ENCODE measurements at places on chromosomes 5 and 9.

- DNase-seq: no peak
Measured at GRCh38 chr5:124919747-124920525, 173.5 kb upstream of the ZNF608 start.

GRCh38 chr5:172959824-172960799, 888 bp downstream of the RPL26L1 start:
- no peak for DNase-seq

GRCh38 chr9:136051837-136052471, 43.1 kb downstream of the NACC2 start:
- DNase-seq: no peak

- DNase-seq: no peak
Measured at GRCh38 chr5:95664204-95664786, 17.7 kb downstream of the RFESD start.

DNA sequence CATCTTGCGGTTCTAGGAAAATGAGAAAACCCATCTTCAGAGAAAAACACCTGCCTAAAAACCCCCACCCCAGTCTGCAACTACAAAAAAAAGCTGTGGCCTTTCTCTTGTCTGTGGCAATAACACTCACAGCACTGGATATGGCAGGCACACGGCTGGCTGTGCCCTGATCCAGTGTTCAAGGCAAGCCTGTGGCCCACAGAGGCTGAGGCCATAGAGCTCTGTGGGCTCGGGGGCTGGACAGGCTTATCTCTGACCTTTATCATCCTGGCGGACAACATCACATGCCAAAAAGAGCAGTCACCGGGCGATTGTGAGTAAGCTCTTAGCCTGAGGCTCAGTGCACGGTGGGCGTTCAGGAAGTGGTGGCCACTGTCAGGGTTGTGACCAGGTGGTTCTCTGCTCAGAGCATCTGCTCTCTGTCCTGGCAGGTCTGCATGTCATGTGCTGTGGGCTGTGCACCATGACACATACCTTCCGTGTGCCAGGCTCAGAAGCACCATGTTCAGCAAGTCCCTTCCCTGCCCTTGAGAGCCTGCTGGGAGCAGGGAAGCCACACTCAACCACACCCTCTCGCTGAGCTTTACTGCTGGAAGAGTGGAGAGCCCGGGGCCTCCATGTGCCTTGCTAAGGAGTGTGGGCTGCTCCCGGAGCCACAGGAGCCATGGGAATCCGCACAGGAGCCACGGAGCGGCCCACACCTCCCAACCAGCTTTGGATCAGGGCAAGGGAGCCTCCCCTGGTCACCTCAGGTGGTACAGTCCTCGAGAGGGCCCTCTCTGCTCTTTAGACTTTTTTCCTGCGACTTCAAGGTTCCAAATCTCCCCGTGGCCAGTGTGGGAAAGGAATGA, 34.6 kb upstream of the WDR38 start:
- DNase-seq: no peak

GRCh38 chr9:131534721-131535237, 3.7 kb upstream of the UCK1 start:
- no peak for DNase-seq

DNA sequence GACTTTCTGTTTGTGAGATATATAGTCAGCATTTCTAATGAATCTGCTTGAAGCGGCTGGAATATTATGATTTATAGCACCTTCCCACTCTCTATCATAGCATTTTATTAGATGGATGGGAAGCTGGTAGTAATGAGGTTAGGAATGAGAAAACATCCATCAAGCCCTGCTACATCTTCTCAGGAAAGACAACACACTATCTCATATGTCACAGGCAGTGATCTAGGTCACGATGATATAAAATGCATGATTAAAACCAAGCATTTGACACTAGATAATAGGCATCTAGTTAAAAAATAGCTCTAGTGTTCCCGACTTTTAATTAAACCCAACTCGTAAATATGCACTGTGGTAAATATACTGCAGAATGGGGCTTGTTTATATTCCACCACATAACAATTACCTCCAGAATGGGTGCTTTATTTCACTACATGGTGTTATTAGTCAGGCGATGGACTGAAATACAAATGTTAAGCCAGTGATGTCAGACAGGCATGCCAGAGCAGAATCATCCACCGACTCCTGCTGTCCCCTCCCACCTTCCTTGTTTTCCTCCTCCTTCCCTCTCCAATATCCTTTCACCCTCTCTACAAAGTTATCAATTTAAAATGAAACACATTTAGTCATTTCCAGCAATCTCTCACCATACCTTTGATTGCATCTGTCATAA, 286.8 kb downstream of the SPATA31D1 start:
- DNase-seq: no peak

- DNase-seq: no peak
Measured at GRCh38 chr5:83899326-83899970, 178.8 kb upstream of the HAPLN1 start.

DNA sequence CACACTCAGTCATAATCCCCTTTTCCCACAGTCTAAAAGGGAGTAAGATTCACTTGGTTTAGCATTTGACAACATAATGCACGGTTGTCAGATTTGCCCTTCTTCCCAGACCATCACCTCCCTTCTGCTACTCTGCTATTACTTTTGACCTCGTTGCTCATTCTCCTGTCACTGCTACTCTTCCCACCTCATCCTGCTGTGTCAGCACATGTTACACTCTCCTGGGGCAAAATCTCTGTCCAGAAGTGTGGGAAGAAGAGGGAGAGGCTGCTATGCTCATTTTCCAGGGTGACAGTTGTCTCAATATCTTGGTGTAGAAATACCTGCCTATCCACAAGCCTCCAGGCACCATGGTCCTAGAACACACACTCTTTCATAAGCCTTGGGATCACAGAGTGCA, 449.9 kb upstream of the PIK3R1 start:
- no peak for DNase-seq

DNA sequence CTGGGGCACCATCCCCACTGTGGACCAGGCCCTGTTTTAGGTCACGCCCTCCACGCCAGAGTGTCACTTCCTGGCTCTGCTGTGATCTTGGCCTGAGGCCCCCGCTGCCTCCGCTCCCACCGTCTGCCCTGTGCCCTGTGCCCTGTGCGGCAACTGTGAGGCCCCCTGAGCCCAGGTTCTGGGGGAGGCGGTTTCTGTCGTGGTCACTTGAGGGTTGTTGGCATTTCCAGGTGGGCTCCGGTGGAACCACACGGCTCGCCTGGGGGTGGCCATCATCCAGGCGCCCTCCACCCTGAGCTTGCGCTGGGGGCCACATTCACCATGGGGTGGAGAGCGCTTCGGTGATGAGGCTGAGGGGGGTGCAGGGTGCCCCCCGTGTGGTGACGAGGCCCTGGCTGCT, 6.6 kb downstream of the DPP7 start:
- DNase-seq: no peak

- no peak for DNase-seq
Measured at GRCh38 chr5:52896534-52897237, 92.5 kb upstream of the ITGA2 start.

- DNase-seq: no peak
Measured at GRCh38 chr9:31325778-31326177, 1058.7 kb upstream of the ACO1 start.

DNA sequence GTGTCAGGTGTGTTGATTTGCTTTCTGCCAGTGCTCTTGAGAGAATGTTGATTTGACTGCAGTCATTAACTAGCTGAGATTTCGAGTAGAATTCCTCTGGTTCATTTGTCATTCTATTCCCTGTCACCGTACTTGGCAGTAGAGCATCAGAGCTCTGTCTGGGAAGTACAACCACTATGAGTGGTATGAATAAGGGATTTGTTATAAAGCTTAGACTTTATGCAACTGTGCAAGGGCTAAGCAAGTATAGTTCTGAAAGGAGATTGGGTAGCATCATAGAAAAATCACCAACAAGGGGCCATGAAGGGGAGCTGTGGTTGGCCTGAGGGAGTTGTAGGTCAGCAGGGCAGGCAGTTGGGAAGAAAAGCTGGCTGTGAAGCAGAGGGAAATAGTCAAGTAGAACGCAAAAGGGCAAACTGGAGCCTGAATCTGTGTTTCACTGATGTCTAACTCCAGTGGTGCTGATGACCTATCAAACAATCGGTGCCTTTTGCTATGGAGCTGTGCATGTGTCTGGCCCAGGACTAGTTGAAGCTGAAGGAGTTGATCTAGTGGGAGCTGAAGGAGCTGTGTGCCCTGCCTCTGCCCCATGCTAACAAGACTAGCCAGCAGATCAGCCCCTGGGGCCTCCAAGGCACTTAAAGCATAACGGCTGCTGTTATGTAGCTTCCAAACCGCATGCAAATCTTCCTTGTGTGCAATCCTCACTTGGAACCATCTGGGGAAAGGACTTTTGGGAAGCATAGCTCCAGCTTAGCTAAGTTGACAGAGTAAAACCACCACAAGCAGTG, 110.0 kb downstream of the SLC28A3 start:
- no peak for DNase-seq

- DNase-seq: no peak
Measured at GRCh38 chr5:4419281-4419680, 720.8 kb upstream of the ADAMTS16 start.

DNA sequence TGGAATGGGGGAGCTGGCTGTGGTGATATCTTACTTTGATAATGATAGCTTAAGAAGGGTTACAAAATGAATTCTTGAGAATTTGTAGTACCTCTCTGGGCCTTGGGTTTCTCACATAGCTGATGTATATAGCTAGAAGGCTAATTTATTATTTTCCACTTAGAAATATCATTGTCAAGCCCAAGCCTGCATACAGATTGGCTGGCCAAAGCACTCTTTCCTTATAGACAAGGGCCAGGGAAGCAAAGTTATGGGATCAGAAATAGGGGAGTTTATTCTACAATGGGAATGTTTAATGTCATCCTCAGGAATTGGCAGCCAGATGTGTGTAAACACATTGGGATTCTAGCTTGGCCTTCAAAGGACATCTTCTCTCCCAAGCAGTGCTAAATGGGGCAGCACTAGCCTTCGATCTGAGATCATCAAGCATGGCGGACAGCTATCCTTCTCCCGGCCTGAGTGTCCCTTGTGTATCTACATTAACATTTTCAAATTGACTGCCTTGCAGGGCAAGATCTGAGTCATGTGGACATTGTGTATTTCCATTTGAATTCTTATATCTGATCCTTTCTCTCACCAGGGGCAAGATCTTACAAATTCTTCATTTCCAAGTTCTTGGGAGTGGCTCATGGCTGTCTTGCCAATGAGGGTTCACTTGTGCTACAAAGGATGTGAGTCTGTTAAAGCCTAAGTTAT, 457.2 kb downstream of the ARHGEF28 start:
- no peak for DNase-seq

DNA sequence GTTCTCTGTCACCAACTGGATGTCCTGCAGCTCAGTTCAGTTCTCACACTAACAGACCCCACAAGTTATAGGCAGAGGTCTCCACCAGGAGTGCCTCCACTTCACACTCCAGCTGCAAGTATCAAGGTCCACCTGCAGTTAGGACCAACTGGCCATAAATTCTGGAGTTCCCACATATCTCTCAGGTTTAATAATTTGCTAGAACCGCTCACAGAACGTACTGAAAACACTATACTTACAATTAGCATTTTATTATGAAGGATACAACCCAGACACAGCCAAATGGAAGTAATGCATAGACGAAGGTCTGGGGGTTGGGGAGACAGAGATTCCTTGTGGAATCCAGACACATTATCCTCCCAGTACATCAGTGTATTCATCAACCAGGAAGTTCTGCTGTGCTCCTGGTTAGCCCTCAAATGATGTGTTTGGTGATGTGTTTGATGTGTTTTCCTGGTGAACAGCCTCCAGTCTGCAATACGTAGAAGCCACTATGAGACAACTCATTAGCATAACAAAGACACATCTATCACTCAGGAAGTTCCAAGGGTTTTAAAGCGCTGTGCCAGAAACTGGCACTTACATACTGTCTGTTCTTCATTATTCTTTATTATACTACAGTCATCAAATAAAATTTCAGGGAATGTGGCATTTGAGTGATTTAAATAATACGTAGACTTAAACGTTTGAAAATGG, 25.4 kb downstream of the OGN start:
- no peak for DNase-seq

- DNase-seq: no peak
Measured at GRCh38 chr9:126000256-126000655, 253.1 kb downstream of the PBX3 start.

DNA sequence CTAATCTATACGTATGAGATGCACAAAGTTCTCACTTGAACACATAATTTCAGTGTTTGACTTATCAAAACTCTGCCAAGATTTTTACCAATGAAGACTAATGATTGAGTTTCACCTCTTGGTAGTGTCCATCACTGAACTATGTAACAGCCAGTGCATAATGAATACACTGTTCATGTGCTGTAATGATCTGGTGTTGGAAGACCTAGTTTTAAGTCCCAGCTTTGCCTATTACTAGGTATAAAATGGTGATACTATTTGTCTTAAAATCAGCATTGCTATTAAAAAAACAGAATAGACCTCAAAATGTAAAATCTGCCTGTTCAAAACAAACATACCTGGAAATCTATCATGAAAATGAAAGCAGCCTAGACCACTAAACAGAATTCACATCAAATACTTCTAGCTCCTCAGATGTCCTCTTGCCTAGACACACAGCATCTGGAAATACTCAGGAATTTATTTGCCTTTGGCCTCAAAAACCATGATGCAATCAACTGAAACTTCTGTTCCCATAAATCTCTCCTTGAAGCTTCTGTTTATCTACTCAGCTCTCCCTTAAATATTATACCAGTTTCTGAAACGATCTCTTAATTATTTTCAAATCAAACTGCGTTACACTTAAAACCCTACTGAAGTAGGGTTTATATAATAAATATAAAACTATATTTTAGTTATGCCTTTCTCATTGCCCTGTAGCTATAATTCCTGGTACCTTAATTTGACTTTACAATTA, 38.1 kb downstream of the MRPS27 start:
- DNase-seq: no peak

GRCh38 chr5:34586117-34586885, 69.8 kb upstream of the RAI14 start:
- no peak for DNase-seq

GRCh38 chr5:100860407-100860806, 42.7 kb downstream of the ST8SIA4 start:
- DNase-seq: no peak

DNA sequence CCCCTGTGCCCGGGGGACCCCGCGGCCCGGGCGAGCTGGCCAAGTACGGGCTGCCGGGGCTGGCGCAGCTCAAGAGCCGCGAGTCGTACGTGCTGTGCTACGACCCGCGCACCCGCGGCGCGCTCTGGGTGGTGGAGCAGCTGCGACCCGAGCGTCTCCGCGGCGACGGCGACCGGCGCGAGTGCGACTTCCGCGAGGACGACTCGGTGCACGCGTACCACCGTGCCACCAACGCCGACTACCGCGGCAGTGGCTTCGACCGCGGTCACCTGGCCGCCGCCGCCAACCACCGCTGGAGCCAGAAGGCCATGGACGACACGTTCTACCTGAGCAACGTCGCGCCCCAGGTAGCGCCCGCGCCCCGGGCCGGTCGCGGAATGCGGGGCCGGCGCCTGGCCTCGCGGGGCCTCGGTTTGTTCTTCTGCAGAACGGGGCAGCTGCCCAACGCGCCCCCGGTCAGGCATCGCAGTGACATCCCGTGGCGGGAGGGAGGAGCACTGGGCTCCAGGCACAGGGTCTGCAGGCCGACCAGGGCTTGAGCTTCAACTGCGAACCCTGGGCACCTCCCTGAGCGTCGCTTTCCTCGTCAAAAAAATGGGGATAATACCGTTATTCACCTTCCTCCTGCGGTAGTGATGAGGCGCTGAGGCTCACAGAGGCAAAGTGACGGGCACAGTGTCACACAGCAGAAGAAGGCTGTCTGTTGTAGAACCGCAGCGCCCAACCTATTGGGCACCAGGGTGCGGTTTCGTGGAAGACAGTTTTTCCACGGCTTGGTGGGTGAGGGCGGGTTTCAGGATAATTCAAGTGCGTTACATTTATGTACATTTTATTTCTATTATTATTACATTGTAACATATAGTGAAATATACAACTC, 777 bp downstream of the ENDOG start:
- DNase-seq: peak; percentile 35

GRCh38 chr9:99753436-99753835, 68.2 kb upstream of the NR4A3 start:
- no peak for DNase-seq

Data from stimulated activated CD8-positive, alpha-beta memory T cell treated with anti-CD3 and anti-CD28 coated beads, Interleukin-15, amount 100 ng/mL, for 24 hours (primary cell).